Activated CD8-positive, alpha-beta memory T cell treated with anti-CD3 and anti-CD28 coated beads, Interleukin-2, amount 10 ng/mL, durations not matched to agents 7 days and 5 days (primary cell): ENCODE measurements at places on chromosomes 3 and 15. TPM values are rescaled to one million over a fixed set of nuclear protein-coding genes. Genes with fewer than 3 reads are reported as not detected.

The SNX33 gene
- 1.4 TPM for total RNA-seq

The CIB1 gene
- 120 TPM for total RNA-seq

The CLDN18 gene
- not detected for total RNA-seq

The HHLA2 gene
- total RNA-seq: 9.4 TPM

The SMC4 gene
- total RNA-seq: 279 TPM

The CHST2 gene
- total RNA-seq: 16.3 TPM

The CHRNB4 gene
- total RNA-seq: not detected

The WNT7A gene
- not detected for total RNA-seq

The GNAT1 gene
- total RNA-seq: not detected

The SLC7A14 gene
- total RNA-seq: not detected

The CTXN2 gene
- not detected for total RNA-seq

The TNFAIP8L3 gene
- 4.1 TPM for total RNA-seq

The SPATA12 gene
- not detected for total RNA-seq

The SLC15A2 gene
- 4.8 TPM for total RNA-seq

The FRMD5 gene
- 0.12 TPM for total RNA-seq

The CASR gene
- not detected for total RNA-seq

The ESYT3 gene
- total RNA-seq: 0.26 TPM

The EFCC1 gene
- 0.12 TPM for total RNA-seq

The LSAMP gene
- not detected for total RNA-seq

The ANKRD34C gene
- total RNA-seq: not detected

The TLE3 gene
- total RNA-seq: 48.8 TPM

The IFT122 gene
- 34.0 TPM for total RNA-seq

The ZNF774 gene
- total RNA-seq: 2.1 TPM

The THPO gene
- not detected for total RNA-seq

The FANCD2OS gene
- not detected for total RNA-seq

The FOXB1 gene
- total RNA-seq: 1.2 TPM

The PPP4R2 gene
- 76.0 TPM for total RNA-seq

The CHRM5 gene
- not detected for total RNA-seq

The REC114 gene
- total RNA-seq: not detected

The SNURF gene
- 14.8 TPM for total RNA-seq

The GPR87 gene
- 0.40 TPM for total RNA-seq

The GALK2 gene
- total RNA-seq: 27.0 TPM

The ISLR gene
- total RNA-seq: not detected

The SAMD7 gene
- not detected for total RNA-seq

The FAM81A gene
- 3.7 TPM for total RNA-seq

The STRIT1 gene
- total RNA-seq: not detected

The KBTBD13 gene
- not detected for total RNA-seq

The ACKR4 gene
- total RNA-seq: not detected

The PDCD10 gene
- 68.8 TPM for total RNA-seq

The HIGD2B gene
- 0.53 TPM for total RNA-seq

The SLC22A14 gene
- not detected for total RNA-seq

The CYB561D2 gene
- total RNA-seq: 37.7 TPM

The ADAMTS17 gene
- total RNA-seq: 1.6 TPM

The LRRC31 gene
- not detected for total RNA-seq

The CPNE4 gene
- total RNA-seq: not detected

The PRSS50 gene
- total RNA-seq: not detected

The DZIP1L gene
- total RNA-seq: 0.56 TPM

The CYP1A1 gene
- total RNA-seq: 1.2 TPM

The DISP2 gene
- total RNA-seq: 0.23 TPM

The SH3GL3 gene
- not detected for total RNA-seq
